Activated CD8-positive, alpha-beta memory T cell treated with anti-CD3 and anti-CD28 coated beads for 1 hour (primary cell): ENCODE measurements at places on chromosomes 4 and X.

GRCh38 chr4:76709772-76710090 is 188.2 kb downstream of the SOWAHB start:
- DNase-seq, result no peak

GRCh38 chr4:41579526-41579925 is 41.6 kb downstream of the LIMCH1 start:
- DNase-seq, result no peak

GRCh38 chr4:82268050-82268825 is 105.6 kb downstream of the HNRNPD start:
- no peak for DNase-seq

- no peak for DNase-seq
Measured at GRCh38 chrX:136047016-136047642, 61.9 kb downstream of the SLC9A6 start.

GRCh38 chrX:96182366-96182765 is 502.3 kb upstream of the DIAPH2 start:
- no peak for DNase-seq

GRCh38 chr4:16875487-16875886 is 23.0 kb downstream of the LDB2 start:
- DNase-seq, result no peak

GRCh38 chr4:144591401-144591800 is 54.6 kb upstream of the HHIP start:
- no peak for DNase-seq

DNA sequence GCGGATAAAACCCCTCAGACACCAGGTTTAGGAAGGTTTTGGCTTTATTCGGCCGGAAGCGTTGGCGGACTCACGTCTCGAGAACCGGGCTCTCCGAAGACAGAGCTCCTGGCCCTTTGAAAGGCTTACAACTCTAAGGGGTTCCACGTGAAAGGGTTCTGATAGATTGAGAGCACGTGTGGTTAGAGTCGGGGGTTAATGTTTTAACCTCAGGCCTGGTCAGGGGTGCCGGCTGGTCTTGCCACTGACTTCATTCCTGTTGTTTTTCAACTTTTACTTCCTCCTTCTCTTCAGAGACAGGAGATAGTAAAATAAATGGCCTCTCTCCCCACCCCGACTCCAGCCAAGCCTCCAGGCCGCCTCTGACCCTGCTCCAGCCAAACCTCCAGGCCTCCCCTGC is 4.7 kb upstream of the ASMT start:
- DNase-seq, result no peak
